ENCODE measurements at places on chromosomes 3 and 15.

- DNase-seq = no peak
Observed at GRCh38 chr3:185549651-185550111, 2.7 kb downstream of the LIPH start.

DNA sequence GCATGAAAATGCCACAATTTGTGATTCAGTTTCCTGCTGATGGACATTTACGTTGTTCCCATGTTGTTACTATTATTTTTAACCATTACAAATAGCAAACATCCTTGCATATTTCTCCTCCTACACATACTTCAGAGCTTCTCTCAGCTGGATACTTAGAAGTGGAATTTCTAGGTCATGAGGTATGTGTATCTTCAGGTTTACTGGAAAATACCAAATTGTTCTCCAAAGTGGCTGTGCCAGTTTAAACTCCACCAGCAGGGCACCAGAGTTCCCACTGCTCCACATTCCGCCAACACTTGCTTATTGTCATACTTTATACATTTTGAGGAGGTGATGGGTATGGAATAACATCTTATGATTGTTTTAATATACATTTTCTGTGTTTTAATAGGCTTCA, 45.7 kb downstream of the PRR23E start:
- no peak for DNase-seq

DNA sequence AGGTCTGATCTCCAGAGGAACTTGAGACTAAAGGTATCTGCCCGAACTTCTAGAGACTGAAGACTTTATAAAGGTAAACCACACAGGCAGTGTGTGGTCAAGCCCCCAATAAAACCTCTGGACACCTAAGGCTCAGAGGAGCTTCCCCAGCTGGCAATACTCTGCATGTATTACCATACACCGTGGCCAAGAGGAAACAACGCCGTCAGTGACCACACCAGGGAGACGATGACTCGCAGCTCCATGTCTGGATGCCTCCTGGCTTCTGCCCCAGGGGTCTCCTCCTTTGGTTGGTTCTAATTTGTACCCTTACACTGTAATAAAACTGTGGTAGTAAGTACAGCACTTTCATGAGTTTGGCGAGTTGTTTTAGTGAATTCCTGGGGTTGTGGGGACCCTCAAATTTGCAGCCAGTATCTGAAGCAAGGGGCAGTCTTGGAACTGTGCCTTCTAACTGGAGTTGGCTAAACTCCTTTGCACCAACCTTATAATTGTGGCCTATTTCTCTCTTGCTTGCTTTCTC, 32.1 kb upstream of the BCL2L10 start:
- DNase-seq = no peak

GRCh38 chr3:149411583-149411982, 34.1 kb upstream of the TM4SF1 start:
- no peak for DNase-seq

DNA sequence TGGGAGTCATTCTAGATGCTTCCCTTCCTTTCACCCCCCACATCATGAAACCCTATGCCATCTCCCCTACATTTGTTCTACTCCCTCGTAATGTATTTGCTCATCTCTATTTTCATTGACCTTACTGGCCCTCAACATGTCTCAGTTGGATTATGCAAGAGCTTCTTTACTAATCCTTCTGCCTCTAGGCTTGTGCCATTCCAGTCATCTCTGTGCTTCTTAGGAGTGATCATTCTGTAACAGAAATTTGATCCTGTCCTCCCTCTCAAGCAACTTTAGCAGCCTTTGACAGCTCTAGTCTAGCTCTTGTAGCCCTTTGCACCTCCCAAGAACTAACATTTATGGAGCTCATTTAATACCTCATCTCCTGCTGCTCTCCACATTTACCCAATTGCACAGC, 64.7 kb downstream of the ISL2 start:
- DNase-seq = no peak

GRCh38 chr3:127216415-127217261, 23.7 kb downstream of the PRR23E start:
- DNase-seq = no peak

DNA sequence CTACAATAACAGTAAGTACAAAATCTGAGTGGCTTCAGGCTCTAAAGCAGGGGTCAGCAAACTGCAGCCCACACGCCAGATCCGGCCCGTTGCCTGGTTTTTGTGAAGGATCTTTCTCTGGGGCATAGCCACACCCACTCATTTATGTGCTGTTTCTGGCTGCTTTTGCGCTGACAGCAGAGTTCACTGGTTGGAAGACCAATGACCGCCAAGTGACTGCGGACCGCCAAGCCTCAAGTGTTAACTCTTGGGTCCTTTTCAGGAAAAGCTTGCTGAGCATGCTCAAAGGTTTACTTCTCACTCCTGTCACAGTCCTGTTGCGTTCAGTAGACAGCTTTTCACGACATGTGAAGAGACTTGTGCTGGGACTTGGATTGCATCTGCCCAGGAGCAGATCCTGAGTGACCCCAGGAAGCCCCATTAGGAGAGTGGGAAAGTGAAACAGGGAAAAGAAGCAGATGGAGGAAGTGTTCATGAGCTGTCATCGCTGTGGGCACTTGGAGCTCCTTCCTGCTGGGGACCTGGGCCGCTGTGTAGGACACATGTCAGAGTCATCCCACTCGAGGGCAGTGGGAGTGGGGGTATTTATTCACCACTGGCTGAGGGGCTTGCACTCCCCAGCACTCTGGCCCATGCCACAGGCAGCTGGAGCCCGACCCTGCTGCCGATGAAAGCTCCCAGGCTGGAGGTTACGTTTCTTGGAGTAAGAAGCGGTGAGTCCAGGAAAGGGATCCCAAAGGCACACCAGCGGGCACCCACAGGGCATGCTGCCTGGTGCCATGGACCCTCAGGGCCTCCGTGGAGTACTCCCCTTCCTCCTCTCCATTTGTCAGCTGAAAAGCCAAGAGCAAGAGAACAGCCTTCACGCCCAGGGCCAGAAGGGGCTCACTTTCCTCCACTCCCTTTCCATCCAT, 249.1 kb downstream of the PLCL2 start:
- no peak for DNase-seq

GRCh38 chr3:128950223-128950938, 43.5 kb downstream of the CFAP92 start:
- peak; percentile 87 for DNase-seq

DNA sequence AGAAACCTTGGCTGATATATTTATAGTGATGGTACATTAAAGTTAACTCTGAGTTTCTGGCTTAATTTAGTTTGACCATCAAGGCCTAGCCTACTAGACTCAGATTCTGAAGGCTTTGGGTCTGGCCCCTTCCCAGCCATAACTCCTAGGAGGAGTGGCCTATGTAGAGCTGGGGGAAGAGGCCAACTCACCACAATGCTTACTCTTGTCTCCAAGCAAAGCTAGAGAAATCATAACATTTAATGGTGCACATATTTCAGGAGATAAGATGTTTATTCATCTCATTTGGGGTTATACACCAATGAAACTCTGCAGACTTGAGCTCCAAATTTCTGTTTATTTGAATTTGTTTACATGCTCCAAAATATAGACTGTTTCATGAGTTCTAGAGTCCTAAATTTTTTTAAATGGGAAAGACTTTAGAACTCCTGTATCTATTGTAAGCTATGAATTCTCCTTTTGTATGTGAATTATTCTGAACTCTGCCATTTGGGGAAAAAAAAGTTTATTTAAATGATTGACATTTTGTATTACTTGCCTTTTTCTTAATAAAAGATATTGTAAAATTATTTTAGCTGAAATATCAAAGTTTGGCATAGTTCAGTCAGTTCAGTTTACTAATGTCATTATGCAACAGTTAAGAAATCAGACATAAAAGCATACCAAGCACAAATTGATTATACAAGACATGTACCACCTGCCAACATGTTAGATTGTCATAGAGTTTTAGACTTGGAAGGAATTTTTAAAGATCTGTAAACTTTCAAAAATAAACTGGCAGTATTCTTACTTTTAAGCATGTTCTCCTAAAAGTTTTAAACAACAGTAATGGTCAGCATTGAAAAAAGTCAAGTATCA, 143.4 kb upstream of the NR2E3 start:
- no peak for DNase-seq

DNA sequence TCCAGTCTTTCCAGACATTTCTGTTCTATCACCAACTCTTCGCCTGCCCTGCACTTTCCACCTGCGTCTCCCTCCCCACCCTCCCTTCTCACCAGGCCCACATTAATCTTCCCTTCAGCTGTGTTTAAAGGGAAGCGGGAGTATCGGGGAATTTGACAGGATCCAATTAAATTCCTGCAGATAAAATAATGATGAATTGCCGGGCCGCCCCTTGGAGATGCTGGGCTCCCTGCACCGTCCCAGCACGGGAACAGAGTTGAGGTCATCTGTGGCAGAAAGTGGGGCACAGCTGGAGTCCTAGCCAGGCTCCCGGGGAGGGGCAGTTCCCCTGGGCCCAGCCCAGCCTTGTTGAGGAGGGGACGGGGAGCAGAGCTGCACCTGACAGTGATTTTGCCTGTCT, 30.3 kb downstream of the PLXNA1 start:
- DNase-seq = no peak

- DNase-seq = no peak
Observed at GRCh38 chr15:50377867-50378751, 23.1 kb upstream of the GABPB1 start.

DNA sequence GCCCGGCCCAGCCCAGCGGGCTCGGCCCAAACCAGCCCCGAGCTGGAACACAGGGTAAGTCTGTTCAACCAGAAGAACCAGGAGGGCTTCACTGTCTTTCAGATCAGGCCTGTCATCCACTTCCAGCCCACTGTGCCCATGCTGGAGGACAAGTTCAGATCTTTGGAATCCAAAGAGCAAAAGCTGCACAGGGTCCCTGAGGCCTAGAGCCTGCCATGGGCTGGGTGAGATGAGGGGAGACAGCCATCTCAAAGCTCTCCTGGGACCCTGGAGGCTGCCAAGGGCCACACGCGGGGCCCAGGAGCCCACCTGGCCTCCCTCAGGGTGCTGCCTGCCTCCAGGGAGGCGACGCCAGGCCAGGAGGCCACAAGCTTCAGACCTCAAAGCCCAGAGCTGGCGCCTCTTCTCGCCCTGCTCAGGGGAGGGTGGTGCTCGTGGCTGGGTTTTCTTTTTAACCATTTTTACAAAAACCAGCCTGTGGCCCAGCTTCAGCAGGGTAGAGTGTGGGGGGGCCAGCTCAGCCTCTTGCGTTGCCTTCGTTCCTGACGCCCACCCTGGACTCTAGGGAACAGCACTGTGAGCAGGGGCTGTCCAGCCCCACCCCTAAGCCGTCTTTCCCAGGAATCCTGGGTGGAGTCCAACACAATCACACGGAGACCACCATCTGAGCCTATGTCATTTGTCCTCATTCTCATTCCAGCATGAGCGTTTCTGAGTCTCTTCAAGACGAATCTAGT, 107.0 kb downstream of the ETFA start:
- DNase-seq = no peak

- no peak for DNase-seq
Observed at GRCh38 chr3:63841704-63842103, 21.9 kb downstream of the THOC7 start.

DNA sequence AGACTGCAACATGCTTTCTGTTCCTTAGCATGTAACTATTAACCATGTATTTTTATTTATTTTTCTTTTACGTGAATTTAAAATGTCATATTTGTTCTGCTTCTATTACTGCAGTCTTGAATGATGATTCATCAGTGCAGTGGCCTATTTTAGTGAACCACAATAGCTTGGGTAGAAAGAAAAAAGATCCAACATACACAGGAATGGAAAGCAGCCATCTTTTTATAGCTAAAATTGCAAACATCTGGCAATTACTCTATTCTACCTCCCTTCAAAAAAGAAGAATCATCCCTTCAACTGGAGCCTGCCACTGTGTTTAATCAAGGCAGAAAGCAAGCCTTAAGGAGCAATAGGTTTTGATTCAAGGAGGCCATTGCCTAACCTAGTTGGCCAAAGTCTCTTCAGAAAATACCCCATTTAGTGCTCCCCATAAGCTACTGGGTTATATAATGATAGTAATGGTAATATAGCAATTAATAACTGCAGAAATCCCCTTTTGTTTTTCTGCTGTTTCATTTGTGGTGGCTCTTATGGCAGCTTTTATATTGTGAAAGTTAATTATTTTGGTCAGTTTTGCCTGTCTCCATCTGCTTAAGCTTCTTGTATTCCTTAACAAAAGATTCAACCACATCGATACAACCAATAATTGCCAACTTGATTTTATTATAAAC, 267.3 kb downstream of the LPP start:
- DNase-seq = peak; percentile 61

Data from dermis microvascular lymphatic vessel endothelial cell (primary cell).